ENCODE measurements at places on chromosomes 2 and 18.
A peak's percentile ranks its signal among the peaks of the same experiment; 100 is the strongest.

DNA sequence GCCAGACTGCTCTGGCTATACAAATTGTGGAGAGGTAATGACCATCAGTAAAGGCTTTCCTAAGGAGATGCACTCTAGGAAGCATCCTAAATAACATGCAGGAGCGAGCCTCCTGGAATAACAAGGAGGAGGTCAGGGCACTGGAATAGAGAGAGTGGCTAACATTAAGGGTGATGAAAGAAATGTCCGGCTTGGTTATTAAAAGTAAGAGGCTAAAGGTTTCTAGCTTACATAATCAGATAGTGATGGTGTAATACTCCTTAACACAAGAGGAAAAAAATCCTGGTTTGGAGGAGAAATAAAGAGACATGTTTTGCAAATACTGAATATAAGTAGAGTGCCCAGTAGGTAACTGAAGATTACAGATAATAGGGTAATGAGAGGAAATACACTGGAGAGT lies 365.7 kb downstream of the ZEB2 start:
- DNase-seq = no peak

- no peak for DNase-seq
Observed at GRCh38 chr2:138276339-138276738, 225.2 kb upstream of the SPOPL start.

GRCh38 chr2:134334542-134335353 lies 80.9 kb downstream of the MGAT5 start:
- no peak for DNase-seq

DNA sequence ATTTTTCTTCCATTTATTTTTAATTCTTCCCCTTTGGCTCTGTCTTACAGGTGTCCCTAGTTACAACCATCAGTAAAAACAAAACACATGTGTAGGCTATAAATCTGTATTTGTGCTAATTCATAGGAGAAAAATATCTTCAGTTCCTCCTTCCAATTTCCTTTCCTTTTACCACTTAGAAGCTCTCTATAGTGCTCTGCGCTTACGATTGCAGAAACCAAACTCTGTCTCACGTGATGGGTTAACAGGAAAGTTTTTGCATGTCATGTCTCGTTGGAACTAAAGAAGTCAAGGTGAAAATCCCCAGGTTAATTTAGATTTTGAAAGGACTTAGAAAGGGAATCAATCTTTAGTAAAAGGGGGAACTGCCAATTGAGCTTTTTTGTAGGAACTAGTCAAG lies 1390.5 kb upstream of the ZEB2 start:
- DNase-seq = peak; percentile 14

GRCh38 chr2:48169141-48169592 lies 262.9 kb upstream of the FBXO11 start:
- DNase-seq = peak; percentile 73

GRCh38 chr2:219461669-219462068 lies 27.0 kb downstream of the SPEG start:
- DNase-seq = no peak

GRCh38 chr2:39068299-39069135 lies 52.3 kb downstream of the SOS1 start:
- DNase-seq = no peak

Data from suppressor macrophage treated with lipopolysaccharide for 4 hours (primary cell).